SK-N-SH treated with all-trans-retinoic acid at 6 μM for 48 hours (cell line): ENCODE measurements at places on chromosomes 4 and X.

DNA sequence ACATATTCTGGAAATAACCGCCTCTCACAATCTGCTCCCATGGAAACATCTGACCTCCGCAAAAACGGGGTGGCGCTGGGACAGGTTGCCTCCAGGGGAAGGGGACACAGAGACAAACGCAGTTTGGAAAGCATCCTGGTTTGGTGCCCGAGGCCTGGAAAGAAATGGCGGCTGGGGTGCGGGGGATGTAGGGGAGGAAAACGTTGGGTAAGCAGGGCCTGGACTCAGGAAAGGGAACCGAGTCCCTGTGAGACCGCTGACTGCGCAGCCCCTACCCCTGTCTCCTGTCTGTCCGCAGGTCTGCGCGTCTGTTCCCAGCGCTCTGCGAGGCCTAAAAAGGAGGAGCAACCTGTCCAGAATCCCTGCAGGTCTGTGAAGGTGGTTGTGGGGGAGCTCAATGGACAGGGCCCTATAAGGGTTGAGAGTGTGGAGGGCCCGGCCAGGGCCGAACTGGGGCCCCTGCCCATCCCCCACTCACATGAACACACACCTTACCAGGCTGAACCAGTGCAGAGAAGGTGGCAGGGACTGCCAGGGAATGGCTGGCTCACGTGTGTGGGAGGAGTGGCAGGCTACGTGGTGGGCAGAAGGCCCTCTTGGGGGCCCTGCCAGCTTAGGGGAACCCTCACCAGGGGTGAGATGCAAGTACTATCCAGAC is 672 bp downstream of the TCEAL3 start:
- ATAC-seq, result peak; percentile 55

DNA sequence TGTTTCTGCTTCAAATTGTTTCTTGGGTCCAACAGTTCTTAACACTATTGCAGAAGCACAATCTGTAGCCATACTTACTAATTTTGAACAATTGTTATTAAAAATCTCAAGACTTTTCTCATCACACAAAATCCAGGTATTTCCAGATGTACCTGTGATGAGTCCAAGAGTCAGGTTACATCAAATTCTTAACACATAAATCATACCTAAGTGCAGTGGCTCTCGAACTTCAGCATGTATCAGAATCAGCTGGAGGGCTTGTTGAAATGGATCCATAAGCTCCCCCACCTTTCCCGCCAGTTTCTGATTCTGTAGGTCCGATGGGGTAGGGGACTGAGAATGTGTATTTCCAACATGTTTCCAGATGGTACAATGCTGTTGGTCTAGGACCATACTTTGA is 10.6 kb downstream of the FAM120C start:
- no peak for ATAC-seq

- ATAC-seq, result no peak
Observed at GRCh38 chr4:188892837-188893236, 753.6 kb downstream of the TRIML1 start.

- no peak for ATAC-seq
Observed at GRCh38 chr4:186651624-186652023, 72.0 kb downstream of the FAT1 start.

- ATAC-seq, result no peak
Observed at GRCh38 chrX:136183917-136184316, 36.6 kb downstream of the FHL1 start.

- ATAC-seq, result no peak
Observed at GRCh38 chr4:183306811-183307210, 13.3 kb downstream of the CLDN22 start.

DNA sequence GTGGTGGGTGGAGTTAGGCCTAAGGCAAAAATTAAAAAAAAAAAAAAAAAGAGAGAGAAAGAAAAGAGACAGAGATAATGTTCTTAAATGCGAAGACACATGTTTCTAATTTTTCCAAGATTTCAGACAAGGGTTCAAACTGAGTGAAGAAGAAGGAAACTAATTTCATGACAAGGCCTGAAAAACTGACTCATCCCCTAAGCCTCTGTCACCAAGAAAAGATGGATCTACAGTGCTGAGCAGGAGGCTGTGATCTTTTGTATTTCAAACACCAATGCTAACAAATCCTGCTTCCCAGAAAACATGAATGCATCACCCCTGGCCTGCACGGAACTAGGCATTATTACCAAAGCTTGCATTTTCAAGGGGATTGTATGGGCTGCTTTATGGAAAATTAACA is 75.3 kb downstream of the PPARGC1A start:
- no peak for ATAC-seq

- ATAC-seq, result no peak
Observed at GRCh38 chrX:42616981-42617380, 161.0 kb downstream of the PPP1R2C start.

DNA sequence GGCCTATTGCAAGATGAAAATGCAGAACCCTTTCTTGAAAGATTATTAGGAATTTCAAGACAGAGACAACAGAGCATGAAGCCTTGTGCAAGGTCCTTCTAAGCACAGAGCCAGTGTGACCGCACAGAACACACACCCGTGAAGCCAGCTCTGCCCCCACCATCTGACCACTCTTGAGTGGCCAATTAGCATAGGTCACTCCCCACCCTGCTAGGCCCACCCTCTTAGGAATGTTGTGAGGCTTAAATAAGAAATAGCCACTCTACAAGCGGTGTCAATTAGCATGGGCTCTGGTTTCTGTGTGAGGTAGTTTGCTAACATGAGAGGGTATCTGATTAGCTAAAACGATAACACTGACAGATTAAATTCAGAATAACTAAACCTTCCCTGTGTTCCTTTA is 152.9 kb downstream of the PTTG2 start:
- ATAC-seq, result no peak

DNA sequence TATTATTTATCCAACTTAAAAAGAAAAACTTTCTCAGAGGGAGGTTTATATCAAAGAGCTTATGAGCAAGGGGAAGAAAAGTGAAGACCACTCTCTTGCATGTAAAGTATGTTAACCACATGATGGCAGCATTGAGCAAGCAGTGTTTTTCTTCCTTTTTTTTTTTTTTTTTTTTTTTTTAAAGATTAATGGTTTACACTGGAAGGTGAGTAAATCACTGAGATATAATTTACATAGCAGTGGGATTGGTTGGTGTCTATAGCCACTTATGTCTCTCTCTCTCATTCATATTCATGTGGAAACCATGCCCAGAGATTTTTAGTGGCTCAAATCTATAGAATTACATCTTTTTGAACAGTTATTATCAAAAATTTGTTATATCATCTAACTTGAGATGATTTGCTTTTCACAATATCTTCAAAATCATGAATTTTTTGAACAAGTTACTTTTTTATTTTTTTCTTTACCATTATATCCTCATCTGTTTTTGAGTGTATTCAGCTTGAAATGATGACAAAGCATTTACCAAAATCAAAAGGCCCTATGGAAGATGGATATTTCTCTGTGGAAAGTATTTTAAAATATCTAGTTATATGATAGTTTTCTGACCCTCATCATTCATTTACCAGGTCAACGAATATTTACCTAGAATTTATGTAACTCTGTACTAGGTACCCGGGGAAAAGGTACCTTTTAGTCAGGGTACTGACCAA is 31.6 kb downstream of the MTHFD2L start:
- ATAC-seq, result peak; percentile 54; the same call in 2 of the 3 replicates

- ATAC-seq, result no peak
Observed at GRCh38 chr4:138114434-138114833, 127.7 kb downstream of the SLC7A11 start.

DNA sequence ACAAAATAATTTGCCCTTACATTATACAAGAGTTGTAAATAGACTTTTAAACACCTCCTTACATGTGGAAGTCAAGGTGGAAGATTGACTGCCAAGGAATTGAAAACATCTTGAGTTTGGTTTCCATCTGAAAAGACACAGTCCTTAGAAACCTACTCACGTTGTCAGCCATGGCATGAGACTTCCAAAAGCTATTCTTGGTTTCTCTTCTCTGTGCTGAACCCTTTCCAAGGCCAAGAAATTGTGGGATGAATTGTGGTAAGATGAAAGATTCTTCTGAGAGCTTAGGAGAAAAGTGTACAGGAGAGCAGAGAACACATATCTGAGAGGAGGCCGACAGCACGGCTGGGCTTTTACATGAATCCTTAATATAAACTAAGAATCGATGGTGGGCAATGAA is 370.0 kb downstream of the FBXW7 start:
- no peak for ATAC-seq

DNA sequence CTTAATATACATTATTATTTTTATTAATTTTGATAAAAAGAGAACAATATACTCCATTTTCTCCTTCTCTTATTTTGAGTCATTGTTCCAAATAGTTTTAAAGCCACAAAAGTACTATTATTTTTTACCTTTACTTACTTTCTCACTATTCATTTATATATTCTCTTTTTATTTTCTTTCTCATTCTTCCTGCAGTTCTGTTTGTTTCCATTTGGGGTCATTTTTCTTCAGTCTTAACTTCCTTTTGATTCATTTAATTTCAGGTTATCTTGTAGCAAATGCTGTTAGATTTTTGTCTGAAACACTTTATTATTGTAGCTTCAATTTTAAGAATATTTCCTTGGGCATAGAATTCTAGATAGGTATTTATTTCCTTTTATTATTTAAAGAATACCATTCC is 438.6 kb upstream of the EPHA5 start:
- no peak for ATAC-seq

DNA sequence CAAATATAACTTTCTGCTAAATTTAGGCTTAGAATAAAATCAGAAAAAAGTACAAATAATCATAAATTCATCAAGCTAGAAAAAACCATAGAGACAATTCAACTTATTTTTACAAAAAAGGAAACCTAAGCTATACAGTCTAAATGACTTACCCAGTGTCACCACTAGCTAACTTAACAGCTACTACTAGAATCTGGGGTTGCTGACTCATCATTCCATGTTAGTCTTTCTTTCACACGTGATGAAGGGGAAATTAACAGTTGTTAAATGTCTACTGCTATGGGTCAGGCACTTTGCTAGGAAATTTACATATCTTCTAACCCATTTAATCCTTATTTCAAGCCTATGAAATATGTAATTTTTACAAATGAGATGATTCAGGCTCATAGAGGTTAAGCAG is 349.3 kb upstream of the GALNT7 start:
- no peak for ATAC-seq
